AG09309 (cell line): ENCODE measurements at places on chromosomes 5 and 9.

DNA sequence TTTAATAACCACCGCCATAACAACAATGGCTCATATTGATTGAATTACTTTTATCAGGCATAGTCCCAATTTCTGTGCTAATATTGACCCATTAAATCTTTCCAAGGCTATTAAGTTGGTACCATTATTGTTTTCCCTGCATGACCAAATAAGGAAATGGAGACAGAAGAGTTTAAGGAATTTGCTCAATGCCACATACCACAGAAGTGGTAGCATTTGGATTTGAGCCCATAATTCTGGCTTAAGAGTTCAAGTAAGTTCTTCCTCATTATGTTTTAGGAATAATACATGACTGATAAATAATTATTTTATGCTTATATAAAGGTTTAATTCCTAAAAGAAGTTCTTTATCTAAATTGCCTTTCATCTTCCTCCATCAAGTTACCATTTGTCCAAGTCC lies 43.4 kb upstream of the HAPLN1 start:
- DNase-seq = no peak

DNA sequence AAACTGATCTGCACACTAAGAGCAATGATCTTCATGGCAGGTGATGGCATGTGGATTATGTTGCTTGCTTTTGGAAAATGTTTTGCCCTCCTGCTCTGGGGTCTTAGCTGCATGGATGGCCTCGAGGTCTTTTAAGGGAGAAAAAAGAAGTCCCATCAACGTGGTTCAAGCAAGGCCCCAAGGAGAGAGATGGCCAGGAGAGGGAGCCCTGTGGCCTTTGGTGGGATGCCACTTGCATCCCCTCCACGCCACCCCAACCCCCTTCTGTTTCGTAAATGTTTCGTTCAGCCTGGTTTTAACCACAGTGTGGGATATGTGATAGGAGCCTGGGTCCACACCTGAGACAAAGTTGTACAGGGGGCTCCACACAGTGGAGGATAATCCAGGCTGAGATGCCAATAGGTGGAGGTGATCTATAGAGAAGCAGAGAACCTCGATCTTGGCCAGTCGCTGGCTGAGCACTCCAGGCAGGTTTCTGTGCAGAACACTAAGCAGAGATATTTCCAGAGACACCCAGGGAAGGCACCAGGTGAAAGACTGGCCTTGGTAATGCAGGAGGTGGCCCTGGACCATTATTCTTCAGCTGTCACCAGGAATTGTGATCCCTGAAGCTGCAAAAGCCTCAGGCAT lies 25.8 kb upstream of the FRRS1L start:
- DNase-seq = no peak

DNA sequence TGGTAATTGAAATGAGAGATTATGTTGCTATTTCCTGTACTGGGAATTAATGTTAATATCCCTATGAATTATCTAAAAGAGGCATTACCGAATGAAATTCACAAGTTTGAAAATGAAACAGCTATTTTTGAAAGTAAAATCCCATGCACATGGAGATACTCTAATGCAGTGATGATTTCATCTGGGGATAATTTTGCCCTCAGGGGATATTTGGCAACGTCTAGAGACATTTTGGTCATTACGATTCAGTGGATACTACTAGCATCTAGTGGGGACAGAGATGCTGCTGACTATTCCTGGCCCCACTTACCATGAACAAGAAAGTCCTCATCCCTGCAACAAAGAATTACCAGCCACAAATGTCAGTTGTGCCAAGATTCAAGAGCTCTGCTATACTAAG lies 500.9 kb downstream of the EFNA5 start:
- no peak for DNase-seq

- DNase-seq = no peak
Measured at GRCh38 chr5:141845371-141845851, 32.8 kb downstream of the PCDH1 start.

- no peak for DNase-seq
Measured at GRCh38 chr9:91265514-91265913, 96.2 kb downstream of the AUH start.

DNA sequence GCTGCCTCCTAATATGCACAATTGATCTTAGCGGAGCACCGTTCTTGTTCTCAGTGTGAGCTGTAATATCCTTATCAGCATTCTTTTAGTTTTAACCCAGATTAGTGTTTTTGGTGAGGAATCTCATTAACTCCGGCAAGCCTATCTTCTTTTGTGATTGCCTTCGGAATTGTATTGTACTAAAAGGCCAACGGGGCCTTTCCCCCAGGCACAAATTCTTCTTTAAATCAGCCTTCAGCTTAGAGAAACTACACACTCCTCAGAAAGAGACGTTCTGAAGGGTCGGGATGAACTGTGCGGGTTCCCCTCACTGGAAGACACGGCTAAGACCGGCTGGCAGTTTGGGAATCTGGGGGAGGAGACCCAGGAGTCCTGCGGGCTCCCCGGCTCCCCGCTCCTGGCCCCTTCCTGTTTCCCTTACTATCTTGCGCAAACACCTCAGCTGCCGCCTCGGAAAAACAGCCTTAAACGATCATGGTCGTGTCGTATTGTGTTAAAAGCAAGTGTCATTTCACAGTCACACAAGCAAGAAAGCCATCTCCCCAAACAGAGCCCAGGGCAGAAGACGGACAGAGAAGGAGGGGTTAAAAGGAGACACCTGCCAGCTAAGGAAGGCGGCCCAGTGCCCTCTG lies 353.1 kb upstream of the IRX2 start:
- DNase-seq = no peak

DNA sequence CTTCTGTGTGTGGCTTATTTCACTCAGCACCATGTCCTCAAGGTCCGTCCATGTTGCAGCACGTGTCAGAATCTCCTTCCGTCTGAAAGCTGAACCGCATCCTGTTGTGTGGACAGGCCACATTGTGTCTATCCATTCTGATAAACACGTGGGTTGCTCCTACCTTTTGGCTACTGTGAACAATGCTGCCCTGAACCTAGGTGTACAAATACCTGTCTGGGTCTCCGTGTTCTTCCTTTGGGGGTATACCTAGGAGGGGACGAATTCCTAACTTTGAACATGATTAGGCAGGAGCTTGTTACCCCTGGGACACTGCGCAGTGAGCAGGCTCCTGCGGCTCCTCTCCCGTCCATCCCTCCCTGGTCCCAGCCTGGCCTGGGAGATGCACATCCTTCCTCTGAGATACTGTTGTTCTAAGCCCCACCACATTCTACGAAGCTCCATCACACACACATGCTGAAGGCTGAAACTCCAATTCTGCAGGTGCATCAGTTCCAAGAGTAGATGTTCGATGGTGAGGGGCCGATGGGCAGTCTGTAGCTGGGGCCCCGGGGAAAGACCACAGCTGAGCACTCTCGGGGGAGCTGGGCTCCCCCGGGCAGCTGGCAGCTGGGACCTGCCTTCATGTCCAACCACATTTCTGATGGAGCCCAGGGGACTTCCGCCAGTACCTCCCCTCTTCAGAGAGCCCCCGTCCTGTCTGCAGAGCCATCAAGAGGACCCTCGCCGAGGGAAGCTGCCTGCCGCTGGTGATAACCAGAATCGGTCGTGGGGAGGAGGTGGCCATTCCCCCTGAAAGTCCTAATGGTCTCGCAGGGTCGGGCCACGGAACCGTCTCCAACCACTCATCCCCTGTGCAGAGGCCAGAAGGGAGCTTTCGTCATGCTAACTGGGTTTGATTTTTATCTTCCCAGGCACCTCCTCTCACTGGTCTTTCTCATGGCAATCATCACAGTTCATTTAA lies 120.9 kb downstream of the COL23A1 start:
- no peak for DNase-seq

GRCh38 chr5:151078490-151079262 lies 2.2 kb downstream of the TNIP1 start:
- DNase-seq = no peak

- DNase-seq = no peak
Measured at GRCh38 chr9:83714329-83714728, 6.6 kb upstream of the UBQLN1 start.

GRCh38 chr5:51002368-51002767 lies 335.9 kb downstream of the PARP8 start:
- DNase-seq = no peak

- no peak for DNase-seq
Measured at GRCh38 chr9:98129451-98129881, 10.4 kb upstream of the TRIM14 start.

DNA sequence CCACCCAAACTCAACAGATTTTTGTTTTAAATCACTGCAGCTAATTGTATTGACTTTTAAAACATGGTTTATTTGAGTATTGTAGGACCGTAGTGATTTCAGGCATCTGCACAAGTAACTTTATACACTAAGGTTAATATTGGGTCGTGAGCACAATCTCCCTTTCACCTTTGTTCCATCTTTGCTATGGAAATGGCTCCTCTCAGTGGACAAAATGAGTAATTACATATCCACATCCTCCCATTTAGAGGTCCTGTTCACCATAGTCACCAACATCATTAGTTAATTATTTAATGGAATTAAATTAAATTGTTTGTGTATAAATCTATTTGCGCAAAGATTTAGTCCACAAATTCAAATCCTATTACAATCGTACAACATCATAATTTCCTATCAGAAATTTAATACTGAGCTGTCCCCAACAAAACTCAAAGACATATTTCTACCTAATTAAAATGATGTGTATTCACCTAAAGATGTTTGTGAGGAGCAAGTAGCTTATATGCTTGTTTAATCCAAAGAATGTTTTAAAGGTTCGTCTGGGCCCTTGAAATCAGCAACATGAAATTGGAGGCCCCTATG lies 173.0 kb upstream of the DAPK1 start:
- DNase-seq = no peak

GRCh38 chr5:175261526-175261925 lies 182.5 kb downstream of the DRD1 start:
- no peak for DNase-seq

GRCh38 chr9:3526997-3527940 lies 1.5 kb upstream of the RFX3 start:
- DNase-seq = no peak

GRCh38 chr5:152364899-152365298 lies 40.2 kb downstream of the NMUR2 start:
- DNase-seq = no peak

DNA sequence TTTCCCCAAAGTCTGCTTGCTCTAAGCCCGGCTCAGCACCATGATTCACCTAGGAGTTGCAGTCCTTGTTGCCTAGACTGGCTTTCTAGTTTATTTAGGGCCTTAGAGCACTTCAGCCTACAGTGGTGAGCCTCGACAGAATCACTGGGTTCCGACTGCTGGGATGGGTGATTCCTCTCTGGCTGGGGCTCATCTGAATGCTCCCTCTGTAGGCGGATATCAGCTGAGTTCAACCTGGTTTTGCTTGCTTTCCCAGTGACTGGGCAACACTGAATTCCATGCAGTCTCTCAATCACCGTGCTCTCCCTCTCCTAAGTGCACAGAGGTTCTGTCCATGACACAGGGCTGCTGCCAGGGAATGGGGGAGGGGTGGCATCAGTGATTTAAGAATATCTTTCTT lies 54.1 kb downstream of the OSMR start:
- no peak for DNase-seq

DNA sequence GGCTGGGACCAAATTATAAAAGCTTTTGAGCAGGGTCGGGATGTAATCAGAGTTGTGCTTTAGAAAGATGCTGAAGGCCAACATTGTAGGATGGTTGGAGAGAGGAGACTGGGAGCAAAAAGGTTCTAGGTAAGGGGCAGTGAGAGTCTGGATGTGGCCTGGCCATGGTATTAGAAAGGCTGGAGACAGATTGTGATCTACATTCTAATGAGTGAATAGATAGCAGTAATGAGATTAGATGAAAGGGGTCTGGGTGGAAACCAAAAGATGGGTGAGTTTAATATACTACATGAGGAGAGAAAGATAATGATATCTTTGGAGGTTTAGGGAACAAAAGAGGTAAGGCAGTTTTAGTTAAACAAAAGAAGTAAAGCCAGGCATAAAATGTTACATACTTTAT lies 88.8 kb upstream of the SH3GL2 start:
- no peak for DNase-seq

DNA sequence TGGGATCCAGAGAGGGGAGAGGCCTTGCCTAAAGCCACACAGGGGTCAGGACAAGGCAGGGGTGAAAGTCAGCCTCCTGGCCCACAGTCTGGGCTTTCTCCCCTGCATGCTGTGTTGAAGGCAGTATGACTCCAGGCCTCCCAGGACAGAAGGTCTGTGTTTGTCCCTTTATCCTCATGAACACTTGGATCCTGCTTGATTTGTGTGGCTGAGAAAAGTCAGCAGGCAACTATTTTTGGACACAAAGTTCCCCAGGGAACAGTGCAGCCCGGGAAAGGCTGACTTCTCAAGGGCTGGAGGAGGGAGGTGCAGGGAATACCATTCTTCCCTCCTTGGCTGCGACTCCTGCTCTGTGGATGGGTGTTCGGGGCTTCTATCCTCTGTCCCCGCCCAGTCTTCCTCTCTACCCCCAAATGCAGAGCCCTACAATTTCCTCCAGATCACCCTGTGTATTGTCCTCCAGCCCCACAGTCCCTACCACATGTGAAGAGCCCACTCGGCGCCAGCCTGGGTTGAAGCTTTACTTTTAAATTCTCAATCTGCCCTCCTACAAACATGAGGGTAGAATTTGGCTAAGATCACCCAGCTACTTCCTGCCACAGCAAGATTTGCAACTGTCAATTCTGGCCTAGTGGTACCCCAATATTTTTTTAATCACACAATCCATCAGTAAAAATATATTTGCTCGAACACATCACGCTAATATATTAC lies 4.1 kb downstream of the AKNA start:
- DNase-seq = no peak

GRCh38 chr9:83242066-83242465 lies 179.1 kb upstream of the RASEF start:
- DNase-seq = no peak

DNA sequence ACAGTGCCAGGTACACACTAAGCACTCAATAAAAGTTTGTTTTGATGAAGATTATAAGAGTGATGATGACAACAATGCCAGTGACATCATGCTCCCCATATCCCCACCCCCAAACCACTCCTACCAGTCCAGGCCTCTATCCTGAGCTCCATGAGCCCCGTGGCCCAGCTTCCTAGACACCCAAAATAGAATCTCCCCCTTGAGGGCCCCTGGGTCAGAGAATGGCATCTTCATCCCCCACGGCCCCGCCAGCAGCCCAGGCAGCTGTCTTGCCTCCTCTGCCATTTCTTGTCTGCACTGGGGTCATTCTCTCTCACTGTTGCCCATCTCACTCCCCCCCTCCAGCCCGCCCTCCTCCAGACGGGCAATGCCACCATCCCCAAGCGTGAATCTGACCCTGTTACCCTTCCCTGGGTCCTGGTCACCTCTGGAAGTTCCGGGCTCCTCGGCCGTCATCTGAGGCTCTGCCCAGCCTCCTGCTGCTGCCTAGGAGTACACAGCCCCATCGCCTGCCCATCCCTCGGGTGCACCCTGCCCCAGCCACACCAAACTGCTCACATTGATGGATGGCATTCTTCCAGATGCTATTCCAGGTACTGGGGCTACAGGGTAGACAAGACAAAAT lies 76.8 kb upstream of the LMX1B start:
- no peak for DNase-seq

- DNase-seq = no peak
Measured at GRCh38 chr5:137669811-137670210, 66.1 kb downstream of the KLHL3 start.

GRCh38 chr9:88339317-88339716 lies 48.9 kb upstream of the SPIN1 start:
- DNase-seq = no peak
